ENCODE measurements at places on chromosomes 5 and 9.

GRCh38 chr5:178382754-178383164, 150.2 kb upstream of the PHYKPL start:
- DNase-seq: no peak

DNA sequence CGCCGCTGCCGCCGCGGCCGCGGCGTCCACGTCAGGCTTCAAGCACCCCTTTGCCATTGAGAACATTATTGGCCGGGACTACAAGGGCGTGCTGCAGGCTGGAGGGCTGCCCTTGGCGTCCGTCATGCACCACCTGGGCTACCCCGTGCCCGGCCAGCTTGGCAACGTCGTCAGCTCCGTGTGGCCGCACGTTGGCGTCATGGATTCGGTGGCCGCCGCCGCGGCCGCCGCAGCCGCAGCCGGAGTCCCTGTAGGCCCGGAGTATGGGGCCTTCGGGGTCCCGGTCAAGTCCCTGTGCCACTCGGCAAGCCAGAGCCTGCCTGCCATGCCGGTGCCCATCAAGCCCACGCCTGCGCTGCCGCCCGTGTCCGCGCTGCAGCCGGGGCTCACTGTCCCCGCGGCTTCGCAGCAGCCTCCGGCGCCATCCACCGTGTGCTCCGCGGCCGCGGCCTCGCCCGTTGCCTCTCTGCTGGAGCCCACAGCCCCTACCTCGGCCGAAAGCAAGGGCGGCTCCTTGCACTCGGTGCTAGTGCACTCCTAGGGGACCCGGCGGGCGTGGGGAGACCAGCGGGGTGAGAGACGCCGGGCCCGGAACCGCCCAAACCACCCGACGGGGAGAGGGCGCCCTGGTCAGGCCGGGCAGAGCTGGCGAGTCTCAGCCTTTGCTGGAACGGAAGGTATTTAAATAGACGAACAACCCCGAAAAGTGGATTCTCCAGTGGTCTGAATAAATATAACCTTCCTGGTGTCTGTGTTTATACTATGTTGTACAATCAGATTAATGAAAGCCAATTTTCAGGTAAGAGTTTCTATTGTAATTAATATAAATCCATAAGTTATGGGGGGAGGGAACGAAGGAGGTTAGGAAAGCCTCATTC, 1.2 kb downstream of the FOXB2 start:
- no peak for DNase-seq

GRCh38 chr5:143862271-143862670, 50.3 kb downstream of the HMHB1 start:
- DNase-seq: no peak

GRCh38 chr5:56700711-56701110, 114.6 kb upstream of the MAP3K1 start:
- no peak for DNase-seq

- no peak for DNase-seq
Observed at GRCh38 chr5:159182691-159183090, 26.7 kb downstream of the RNF145 start.

GRCh38 chr5:15388866-15389265, 111.1 kb upstream of the FBXL7 start:
- no peak for DNase-seq

- no peak for DNase-seq
Observed at GRCh38 chr9:127067603-127068220, 54.7 kb downstream of the ANGPTL2 start.

GRCh38 chr5:34535944-34536623, 120.0 kb upstream of the RAI14 start:
- DNase-seq: no peak

GRCh38 chr5:62112689-62113228, 193.2 kb upstream of the KIF2A start:
- DNase-seq: no peak

DNA sequence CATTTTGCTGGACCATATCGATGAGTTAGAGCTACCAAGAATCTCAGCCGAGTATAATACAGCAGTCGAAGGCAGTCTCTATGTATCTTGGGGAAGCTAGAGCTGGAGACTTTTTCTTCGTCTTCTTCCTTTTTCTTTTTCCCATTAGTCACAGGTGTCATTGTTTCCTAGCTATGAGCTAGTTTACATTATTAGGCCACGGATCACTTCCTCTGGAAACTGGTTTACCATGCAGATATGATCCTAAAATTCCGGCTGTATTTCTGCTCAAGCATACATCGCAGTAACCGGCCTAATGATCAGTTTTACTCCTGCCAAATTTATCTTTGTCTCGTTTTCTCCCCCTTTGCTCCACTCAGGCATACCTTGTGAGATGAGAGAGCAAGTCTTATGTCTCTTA, 312.8 kb downstream of the ARHGAP26 start:
- DNase-seq: no peak

DNA sequence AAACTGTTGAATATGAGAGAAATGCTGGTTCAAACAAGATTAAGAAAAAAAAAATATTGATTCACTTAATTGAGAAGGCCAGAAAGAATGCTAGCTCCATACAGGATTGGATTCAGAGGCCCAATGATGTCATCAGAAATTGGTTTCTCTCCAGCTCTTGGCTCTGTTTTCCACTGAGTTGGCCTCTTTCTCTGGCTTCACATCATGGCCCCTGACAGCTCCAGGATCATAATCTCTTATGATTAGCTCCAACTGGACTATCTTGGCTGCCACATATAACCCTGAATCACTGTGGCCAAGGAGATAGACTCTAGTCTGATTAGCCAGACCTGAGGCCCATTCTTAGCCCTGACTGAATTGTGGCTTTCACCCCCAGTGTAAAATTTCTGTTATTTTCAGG, 244.7 kb upstream of the GRAMD2B start:
- DNase-seq: no peak

DNA sequence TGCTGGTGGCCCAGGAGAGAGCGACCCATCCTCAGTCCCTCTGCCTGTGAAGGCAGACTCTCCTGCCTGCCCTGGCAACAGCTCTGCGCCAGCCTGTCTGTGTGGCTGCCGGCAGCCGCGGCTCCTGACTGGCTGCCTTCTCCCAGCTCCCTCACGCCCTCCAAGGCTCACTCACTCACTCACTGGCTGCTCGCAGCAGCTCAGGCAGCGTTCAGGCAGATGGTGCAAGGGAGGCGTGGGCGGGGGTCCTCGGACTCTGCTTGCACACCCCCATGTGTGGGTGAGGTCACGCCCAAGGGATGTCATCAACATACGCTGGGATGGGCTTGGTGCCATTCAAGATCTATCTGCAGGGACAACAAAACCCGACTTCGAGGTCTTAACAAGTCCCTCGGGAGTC, 66.7 kb downstream of the DAB2IP start:
- peak; percentile 24 for DNase-seq

GRCh38 chr9:71177901-71178300, 56.5 kb upstream of the TRPM3 start:
- no peak for DNase-seq

DNA sequence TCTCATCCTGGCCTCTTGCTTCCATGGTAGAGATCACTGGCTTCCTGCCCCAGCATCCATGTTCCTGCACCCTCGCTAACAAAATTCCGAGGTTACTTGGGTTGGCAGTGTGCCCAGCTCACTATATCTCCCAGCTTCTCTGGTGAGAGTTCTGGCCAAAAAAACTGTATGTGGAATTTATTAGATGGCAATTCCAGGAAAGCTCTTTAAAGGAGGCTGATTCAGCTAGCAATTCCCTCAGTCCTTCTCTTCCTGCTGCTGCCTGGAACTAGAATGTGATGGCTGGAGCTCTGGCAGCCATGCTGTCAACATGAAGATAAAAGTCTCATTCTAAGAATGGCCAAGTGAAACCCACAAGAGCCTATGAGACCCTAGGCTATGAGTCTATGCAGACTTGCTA, 88.8 kb downstream of the SECISBP2 start:
- DNase-seq: no peak

DNA sequence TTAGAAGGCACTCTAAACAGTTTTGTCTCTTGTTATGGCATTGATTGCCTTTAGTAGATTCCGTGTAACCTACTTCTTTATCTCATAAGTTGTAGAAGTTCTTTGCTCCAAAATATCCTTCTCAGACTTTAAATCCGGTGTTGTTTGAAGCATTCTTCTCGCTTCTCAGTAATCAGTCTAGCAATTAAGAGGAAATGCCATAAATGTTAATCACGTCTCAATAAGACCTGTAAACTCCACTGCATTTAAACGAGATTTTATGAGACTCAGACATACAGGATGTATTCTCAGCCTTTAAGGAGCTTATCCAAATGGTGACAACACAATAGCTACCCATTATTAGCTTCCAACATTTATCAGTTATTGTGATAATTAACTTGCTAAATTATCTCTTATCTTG, 7.7 kb upstream of the C5 start:
- no peak for DNase-seq

DNA sequence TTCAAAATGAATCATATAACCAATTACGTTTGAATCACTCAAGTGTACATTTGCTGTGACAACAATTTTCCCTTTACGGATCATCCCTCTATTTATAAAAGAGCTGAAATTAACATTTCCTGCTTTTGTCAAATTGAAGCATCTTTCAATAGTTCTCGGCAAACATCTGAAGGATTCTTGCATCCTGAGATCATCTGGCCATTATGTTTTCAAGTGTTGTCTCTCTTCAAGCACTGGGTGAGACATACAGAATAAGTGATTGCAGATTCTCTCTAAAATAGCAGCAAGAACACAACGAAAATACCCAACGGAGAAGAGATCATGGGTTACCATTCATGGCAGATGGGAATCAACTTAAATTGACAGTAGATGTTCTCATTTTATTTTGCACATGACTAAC, 283.4 kb upstream of the GRAMD2B start:
- DNase-seq: no peak

- DNase-seq: no peak
Observed at GRCh38 chr5:7742241-7742656, 108.7 kb downstream of the CFAP90 start.

DNA sequence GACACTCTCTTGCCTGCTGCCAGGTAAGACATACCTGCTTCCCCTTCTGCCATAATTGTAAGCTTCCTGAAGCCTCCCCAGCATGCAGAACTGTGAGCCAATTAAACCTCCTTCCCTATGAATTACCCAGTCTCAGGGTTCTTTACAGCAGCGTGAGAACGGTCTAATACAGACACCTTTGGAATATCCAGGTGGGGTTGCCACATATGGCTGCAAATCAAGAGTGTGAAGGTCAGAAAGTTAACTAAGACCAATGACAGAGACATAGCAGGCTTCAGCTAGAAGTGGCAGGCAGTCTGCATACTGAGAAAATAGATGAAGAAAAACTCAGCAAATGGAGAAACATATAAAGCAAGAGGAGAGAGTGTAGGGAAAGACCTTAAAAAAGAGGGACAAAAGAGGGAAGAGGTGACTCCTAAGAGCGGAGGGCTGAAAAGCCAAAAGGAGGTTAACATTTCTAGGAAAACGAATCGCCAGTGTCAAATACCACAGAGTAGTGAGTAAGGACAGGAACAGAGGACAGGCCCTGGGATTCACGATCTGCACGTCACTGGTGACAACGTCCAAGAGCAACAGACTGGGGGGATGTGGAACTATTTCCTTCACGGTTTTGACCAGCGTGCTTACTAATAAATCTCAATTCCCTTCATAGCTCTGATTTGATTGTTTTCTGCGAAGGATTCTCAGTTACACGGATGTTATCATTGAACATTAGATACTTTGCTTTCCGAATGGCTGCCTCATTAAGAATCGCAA, 1.7 kb upstream of the ACO1 start:
- DNase-seq: no peak

DNA sequence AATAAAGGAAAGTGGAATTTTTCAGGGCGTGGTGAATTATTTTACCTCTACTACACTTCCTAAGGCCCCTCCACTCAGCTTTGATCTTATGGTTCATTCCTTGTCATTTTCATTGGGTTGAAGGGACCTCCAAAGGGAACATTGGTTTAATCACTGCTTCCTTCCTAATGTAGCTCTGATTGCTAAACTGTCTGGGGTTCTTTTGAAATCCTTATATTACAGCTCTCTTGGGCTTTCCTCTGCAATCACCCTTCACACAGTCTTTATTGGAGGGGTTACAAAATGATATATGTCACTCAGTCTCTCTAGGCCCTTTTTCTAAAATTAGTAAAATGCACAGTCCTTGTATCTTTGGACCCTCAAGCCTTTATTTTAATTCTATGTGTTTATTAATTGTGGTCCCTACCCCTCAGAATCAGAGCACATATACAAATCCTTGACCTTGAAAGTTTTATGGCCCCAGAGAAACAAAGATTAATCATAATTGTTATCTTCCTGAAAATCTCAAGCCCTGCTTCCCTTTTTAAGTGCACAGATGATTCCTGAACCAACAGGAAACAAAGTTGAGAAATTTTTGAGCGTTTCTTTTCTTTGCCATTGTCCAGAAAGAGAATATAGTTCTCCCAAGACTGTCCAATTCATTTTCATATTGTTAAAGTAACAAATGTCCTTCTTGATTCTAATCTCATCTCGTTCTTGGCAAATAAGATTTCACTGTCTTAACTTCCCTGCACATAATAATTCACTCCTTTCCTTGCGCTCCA, 330.0 kb downstream of the ARRDC3 start:
- no peak for DNase-seq

DNA sequence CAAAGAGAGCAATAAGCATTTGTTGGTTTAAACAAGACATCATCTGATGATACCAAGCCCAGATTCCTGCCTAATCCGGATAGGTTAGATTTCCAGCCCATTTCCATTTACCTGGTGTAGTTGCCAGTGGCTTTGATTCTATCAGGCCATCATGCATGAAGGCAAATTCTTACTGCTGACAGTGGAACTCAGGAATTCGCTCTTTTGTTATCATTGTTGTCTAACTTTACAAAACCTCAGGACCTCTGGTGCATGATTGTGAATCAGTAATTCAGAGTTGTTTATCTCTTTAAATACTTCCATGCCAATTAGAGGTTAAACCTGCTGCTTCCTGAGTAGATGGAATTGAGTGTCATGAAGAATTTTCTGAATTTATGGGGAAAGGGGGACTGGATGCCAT, 76.5 kb downstream of the C9orf152 start:
- no peak for DNase-seq

DNA sequence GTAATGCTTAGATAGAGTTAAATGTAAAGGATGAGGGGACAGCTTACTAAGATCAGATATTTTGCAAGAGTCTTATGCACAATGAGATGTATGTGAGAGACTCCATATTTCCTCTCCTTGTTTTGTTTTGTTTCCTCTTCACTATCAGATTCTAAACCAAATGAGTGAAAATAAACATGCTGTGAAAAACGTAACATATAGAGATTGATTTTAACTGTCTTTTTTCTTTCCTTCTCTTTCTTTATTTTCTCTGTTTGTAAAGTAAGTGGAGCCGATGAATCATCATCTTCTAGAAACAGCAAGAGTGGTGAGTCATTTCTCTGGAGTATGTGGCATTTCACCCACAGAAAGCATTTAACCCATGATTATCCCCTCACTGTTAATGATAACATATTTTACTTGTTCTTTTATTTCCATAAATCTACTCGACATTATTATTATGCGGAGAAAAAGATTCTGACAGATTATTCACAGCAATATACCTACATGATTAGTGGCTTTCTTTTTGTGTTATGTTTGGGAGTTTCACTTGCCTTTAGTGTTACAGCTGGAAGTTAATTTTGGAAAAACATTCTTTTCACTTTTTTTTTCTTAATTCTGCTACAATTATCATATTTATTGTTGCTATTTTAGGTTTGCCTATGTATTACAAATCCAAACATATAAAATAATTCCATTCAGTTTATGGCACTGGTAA, 2.1 kb upstream of the ANXA1 start:
- no peak for DNase-seq
